T-helper 2 cell treated with Interferon-gamma antibody and Interleukin-4, amounts not matched to agents 5 μg/mL and 100 μg/mL, for 36 hours (primary cell): ENCODE measurements at places on chromosomes 12 and 14.
A peak's percentile ranks its signal among the peaks of the same experiment; 100 is the strongest.

DNA sequence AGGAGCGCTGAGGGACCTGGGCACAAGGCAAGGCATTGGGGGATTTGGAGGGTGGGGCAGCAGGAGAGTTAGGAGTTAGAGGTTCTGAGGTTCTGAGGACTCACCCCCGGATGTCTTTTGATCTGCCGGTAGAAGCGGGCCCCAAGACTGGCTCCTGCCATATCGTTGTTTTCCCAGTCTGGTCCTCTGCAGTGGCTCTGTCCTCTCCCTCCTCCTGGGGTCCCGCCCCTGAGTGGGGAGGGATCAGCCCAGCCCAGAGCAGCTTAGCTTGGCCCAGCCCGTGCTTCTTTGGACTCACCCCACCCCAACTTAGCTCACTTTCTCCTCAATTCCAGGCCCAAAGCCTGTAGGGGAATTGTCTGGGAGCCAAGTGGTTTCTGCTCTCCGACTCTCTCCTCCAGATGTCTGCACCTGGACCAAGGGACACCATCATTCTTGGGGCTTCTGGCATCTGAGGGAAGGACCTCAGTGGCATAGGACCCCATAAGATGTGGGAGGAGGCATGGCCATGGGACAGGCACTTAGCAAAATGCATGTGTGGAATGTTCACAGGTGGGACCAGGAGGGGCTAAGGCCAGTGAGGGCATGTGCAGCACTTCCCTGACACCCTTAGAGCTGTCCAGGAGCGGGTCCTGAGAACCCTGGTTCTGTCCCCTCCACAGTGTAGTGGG, 7.5 kb downstream of the SHMT2 start:
- DNase-seq: no peak

- peak; percentile 14 for DNase-seq
These were observed 34.8 kb downstream of the DIO3 start for GRCh38 chr14:101595887-101596721.

GRCh38 chr14:64885559-64885958, 5.9 kb upstream of the SPTB start:
- no peak for DNase-seq

DNA sequence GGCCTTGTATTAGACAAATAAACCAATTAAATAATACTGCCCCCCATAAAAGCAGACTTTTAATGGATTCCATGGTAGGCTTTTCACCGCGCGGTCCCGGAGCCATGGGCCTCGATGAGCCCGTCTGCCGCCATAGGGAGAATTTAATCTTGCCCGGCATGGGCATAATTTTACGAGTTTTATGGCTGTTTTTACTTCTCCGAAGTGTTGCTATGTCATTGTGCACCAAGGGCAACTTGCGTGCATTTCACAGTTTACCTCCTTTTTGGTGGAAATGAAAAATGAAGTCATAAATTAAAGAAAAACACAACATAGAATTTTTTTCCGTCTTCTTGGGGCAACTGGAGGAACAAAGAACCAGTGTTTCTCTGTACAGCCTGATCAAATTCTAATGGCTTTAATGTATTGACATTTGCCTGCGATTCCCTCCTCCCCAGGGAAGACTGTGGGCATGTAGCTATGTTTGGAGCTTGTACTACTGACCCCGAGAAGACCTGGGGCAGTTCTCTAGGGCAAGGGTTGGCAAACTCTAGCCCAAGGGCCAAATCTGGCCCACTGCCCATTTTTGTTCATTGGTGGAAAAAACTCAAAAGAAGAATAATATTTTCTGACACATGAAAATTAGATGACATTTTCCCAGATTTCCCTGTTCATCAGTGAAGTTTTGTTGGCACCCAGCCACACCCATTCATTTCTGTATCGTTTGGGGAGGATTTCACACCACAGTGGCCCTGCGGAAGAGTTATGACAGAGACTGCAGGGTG, 142.7 kb downstream of the CHST11 start:
- DNase-seq: no peak

GRCh38 chr14:57383125-57383745, 7.2 kb upstream of the NAA30 start:
- no peak for DNase-seq

- DNase-seq: peak; percentile 71
These were observed 21.7 kb downstream of the TMBIM6 start for GRCh38 chr12:49763006-49763591.

DNA sequence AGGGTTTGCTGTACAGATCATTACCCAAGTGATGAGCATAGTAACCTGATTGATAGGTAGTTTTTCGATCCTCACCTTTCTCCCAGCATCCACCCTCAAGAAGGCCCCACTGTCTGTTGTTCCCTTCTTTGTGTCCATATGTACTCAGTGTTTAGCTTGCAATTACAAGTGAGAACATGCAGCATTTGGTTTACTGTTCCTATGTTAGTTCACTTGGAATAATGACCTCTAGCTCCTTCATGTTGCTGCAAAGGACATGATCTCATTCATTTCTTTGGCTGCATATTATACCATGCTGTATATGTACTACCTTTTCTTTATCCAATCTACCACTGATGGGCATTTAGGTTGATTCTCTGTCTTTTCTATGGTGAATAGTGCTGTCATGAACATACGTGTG, 181.6 kb upstream of the FOXG1 start:
- no peak for DNase-seq

GRCh38 chr12:130427381-130427887, 89.7 kb downstream of the PIWIL1 start:
- DNase-seq: no peak

DNA sequence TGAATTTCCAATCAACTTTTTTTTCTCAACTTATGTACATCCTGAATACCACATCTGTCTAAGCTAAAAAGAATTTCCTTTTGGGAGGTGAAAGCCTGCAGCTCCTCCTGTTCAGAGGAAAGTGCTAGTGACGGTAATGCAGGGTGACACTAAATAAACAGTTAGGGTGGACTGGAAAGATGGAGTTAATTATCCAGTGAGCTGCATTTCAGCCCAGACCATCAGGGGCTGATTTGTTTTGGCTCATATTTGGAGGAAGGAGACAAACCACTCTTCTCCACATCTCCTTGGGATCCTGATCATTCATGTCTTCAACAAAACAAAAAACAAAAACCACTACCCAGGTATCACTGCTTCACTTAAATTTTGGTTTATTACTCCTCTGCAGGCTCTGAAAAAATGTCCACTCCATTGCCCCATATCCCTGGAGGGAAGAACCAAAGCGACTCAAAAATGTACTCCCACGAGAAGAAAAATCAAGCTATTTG, 5.1 kb upstream of the SIX1 start:
- no peak for DNase-seq

DNA sequence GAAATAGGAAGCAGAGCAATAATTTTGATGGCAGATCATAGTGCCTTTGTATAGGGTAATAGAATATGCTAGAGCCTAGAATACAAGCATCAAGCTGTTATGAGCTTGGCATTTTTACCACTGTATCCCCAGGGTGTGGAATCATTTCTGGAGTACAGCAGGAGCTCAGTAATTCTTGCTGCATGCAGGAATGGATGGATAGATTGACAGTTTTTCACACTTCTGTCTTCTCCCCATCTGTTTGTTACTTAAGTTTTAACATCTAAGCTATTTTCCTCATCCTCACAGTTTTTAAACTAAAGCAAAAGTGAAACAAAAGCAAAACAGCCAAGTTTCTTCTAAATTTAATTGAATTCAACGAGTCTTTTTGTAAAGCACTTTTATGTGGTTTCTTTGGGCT, 32.6 kb downstream of the ALG10 start:
- no peak for DNase-seq

GRCh38 chr12:83468988-83469908, 782.5 kb downstream of the TMTC2 start:
- DNase-seq: no peak

DNA sequence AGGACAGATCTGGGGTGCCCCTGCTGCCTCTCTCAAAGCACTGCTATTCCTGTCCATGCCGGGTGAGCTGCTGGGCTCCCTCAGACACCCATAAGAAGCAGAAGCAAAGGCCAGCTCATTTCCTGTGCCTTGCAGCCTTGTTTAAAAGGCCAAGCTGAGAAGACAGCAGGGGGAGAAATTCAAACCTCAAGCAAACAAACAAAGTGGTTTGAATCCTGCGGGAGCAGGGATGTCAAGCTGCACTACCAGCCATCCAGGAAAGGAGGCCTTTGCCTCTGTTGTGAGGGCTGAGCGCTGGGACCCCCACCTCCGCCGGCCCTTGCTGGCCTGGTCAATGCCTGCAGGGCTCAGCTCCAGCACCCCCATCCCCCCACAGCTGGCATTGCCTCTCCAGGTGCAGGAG, 176.5 kb downstream of the PIWIL1 start:
- no peak for DNase-seq

DNA sequence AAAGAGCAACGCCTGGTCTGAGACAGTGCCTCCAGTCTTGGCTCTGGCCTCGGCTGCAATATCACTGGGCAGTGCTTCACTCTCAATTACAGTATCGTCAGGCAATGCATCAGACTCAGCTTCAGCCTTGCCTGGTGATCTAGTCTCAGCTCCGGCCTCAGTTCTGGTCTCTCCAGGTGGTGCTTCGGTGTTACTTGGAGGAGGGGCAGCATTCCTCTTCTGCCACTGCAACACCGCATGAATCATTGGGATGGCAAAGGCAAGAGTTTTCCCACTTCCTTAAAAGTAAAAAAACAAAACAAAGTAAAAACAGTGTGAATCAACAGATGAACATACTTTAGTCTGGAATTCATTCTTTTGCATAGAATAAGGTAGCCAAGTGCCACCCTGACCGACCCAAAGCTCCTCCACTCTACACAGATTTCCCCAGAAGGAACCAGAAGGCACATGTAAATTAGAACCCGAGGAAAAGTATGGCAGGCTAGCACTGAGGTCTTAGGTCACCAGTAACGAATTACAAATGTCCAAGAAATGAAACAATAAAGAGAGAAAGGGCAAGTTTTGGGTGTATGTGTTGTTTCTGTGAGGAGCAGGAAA, 18.6 kb downstream of the DDX24 start:
- no peak for DNase-seq

DNA sequence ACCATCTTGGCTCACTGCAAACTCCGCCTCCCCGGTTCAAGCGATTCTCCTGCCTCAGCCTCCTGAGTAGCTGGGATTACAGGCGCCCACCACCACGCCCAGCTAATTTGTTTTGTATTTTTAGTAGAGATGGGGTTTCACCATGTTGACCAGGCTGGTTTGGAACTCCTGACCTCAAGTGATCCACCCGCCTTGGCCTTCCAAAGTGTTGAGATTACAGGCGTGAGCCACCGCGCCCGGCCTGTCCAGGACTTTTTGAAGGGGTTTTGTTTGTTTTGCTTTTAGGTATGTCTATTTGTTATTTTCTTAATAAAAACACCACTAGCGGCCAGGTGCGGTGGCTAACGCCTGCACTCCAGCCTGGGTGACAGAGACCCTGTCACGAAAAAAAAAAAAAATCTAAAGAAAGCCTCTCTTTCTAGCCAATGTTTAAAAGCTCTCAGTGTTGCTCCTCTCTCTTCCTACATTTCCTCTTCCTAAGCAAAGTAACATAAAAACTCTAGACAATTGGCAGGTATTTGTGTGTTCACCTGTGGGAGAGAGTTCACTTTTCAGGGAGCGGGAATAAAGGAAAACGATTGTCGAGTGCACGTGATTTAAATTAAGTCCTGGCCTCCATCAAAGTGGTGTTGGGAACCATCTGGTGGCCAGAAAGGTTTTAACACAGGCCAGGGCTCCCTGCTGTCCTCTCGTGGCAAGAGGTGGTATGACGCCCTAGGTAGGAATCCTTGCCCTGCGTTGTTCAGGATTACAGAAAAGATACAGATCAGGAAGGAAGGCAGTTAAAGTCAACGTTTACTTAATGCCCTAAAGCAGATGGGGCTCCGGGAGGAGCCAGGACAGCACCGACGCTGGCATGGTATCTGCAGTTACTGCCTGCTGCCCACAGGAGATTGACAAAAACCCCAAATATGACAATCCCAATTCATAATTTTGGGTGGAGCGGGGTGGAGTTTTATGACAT, 36.2 kb upstream of the ATP23 start:
- peak; percentile 70 for DNase-seq

DNA sequence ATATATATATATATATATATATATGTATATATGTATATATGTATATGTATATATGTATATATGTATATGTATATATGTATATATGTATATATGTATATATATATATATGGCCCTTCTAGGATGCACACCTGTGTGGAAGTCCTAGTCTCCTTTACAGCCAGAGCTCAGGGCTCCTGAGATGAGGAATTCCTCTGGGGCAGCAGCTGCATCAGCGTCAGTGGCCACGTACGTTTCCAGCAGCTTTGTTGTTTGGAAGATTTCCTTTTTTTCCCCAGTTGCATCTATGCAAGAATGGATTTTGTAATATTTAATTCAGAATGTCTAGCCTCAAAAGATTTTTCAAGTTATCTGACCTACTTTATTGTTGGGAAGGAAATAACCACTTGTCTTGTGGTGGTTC, 68.6 kb downstream of the TNFAIP2 start:
- DNase-seq: no peak

DNA sequence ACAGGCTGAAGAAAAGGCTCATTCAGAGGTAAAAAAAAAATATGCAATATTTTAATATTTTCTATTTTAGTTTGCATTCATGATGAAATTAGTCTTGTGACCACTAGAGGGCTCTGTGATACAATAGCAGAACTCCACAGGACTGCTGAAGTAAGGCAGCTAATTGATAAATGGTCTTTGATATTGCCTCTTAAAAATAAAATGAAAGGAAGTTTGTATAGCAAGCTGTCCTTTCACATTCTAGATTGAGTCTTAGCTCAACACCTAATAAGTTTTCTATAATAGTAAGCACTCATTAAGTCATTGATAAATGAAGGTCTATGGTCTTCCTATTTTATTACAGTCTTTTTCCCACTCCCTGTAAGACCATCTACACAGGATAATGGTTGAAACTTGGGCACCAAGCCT, 315.7 kb downstream of the NAV3 start:
- DNase-seq: no peak

GRCh38 chr14:32201816-32202490, at the start of gene RNU6-7:
TSS of gene RNU6-7 (plus strand) at chr14:32202045.
- DNase-seq: peak; percentile 16

DNA sequence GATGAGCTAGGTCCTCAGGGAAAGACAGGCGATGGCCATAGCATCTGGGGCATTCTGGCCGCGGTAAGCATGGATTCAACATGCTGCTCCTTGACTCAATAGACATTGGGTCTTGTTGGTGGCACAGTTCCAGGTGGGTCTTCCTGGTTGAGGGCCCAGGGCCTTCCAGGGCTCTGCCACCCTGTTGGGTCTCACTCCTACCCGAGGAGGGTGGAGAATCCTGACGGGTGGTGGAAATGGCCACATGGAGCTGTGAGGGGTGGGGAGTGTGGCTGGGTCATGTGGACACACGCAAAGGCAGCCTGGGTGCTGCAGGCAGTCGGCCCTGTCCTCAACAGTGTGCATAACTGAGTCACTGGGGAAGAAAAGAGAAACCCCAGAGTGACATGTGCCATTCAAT, 148.1 kb downstream of the KIF26A start:
- no peak for DNase-seq

GRCh38 chr12:106137530-106138356, 1.0 kb downstream of the NUAK1 start:
- DNase-seq: no peak
